ENCODE measurements at places on chromosomes 2 and 18.

GRCh38 chr2:100104718-100105677, 37.4 kb downstream of the AFF3 start:
- no peak for DNase-seq

GRCh38 chr2:190759749-190760213, 110.9 kb downstream of the NAB1 start:
- no peak for DNase-seq

DNA sequence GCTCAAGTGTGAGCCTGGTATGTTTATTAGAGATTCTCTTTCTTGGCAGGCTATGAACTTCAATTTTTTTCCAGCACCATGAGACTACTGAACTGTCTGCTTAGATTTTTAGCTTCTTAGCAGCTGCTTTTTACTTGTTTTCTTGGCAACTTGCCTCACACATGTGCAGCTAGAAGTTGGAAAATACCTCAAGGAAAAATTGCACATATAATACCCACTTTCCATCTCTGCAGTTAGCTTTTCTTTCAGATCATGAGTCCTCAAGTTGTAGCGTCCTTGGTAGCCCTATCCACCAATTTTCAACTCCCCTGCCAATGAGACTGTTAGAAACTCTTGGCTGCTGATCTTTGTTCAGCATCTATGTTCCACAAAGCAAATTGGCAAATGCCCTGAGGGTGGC, 302.1 kb downstream of the HRH4 start:
- no peak for DNase-seq

- no peak for DNase-seq
Observed at GRCh38 chr2:127146071-127146725, 39.2 kb upstream of the BIN1 start.

DNA sequence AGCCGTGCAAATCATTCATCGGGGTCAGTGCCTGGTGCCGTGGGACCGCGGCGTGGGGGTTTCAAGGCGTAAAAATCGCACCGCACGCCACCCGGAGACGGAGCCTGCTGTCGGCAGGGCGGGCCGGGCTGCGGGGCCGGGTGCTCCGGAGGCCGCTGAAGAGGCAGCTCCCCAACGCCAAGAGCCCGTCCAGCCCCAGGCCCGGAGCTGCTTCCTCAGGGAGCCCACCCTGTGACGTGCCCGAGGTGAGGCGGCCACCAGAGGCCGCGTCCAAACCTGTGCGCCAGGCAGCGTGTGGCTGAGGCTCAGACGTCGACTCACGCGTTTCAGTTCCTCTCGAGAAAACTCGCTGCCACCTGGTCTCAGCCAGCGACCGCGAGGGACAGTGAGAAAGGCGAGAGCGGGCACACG, 98.1 kb downstream of the NFATC1 start:
- no peak for DNase-seq
